ENCODE measurements at places on chromosomes 12 and 14.

DNA sequence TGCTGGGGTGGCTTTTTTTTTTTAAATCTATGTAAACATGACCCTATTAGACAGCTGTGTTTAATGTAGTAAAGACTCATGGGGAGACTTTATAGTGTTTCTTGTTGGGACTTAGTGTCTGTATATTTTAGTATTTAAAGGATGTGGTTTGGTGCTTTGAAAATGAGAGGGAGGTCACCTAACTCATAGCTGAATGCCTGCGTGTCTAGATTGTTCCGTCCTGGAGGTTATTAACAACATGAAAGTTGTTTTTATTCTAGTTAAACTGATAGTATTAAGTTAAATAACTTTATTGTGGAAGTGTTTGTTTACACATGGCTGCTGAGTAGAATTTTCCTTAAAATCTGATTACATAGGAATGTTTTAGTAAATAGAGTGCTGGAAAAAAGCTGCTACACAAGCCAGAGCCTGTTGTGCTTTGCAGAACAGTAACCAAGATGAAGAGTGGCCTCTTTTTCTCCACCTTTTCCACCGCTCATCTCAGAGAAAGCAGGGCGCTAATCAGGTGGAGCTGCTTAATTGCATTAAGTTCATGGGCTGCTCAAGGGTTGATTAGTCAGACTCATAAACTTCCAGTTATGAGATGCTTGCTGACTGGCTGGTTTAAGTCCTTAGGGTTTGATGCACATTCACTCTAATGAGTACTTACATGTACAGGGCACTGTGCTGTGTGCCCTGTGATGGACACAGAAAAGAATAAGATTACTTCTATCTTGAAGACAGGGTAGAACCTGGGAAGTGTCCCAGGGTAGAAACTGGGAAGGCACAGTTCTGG is 62.7 kb downstream of the FBXO34 start:
- no peak for DNase-seq

DNA sequence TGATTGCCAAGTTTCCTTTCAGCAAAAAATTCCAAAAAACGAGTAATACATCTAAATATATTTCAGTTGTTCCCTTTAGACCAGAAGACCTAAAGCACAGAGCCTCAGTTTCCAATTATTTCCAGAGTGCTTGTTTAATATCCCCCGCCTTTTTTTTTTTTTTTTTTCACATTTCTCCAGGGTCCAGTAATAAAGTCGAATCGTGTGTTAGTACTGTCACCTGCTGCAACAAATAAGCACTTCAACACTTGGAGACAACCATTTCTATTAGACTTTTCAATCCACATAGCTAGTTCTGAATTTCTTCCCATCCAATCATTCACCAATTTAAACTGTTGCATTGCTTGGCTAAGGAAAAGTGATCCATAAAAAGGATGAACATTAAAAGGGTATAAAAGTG is 13.6 kb downstream of the PDE6H start:
- DNase-seq, result no peak

DNA sequence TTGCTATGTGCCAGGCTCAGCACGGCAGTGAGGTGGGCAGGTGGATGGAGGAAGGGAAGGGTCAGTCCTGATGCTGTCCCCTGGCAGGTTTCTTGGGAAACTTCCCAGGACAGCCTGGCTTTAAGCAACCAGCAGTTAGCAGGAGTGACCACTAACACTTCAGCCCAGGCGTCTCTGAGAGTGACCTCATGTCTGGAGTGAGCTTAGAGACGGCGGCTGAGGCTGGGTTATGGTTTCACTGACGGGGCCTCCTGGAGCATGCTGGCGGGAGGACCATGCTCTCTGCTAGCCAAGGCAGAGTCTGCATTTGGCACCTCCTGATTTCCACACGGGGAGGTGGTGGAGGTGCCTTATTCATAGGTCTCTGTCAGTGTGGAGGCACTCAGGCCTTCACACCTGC is 2.5 kb downstream of the HHIPL1 start:
- DNase-seq, result no peak

- no peak for DNase-seq
Measured at GRCh38 chr14:51538973-51539372, 112.7 kb upstream of the FRMD6 start.

- DNase-seq, result no peak
Measured at GRCh38 chr12:58917699-58918468, 2.4 kb downstream of the LRIG3 start.

DNA sequence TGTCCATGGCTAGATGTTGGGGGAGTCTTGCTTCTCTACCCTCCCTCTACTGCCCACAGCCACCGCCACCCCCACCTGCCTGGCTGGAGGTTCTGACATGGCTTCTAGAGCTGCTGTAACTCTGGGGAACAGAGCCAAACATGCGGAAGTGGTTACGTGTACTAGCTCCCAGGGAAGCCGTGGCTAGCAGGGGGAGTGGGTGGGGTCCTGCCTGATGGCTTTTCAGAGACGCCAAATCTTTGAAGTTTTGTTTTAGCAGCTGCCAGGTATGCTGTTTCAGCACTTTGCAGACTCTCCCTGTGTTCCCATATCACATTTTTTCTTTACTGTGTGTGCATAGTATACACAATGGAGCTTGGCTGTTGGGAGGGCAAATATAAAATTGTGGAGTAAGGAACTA is 150.3 kb downstream of the TGFB3 start:
- DNase-seq, result no peak

- no peak for DNase-seq
Measured at GRCh38 chr14:67644428-67644827, 24.7 kb downstream of the ARG2 start.

- DNase-seq, result no peak
Measured at GRCh38 chr14:68099495-68100045, 280.0 kb downstream of the RAD51B start.

GRCh38 chr12:104371043-104371870 is 67.7 kb downstream of the EID3 start:
- DNase-seq, result no peak

- no peak for DNase-seq
Measured at GRCh38 chr12:52149651-52150241, 42.1 kb downstream of the KRT80 start.

GRCh38 chr12:26636710-26637328 is 196.2 kb downstream of the ITPR2 start:
- no peak for DNase-seq

- no peak for DNase-seq
Measured at GRCh38 chr14:23119363-23120327, 590 bp upstream of the CEBPE start.

- DNase-seq, result no peak
Measured at GRCh38 chr12:47755655-47756562, 2.8 kb downstream of the RAPGEF3 start.

DNA sequence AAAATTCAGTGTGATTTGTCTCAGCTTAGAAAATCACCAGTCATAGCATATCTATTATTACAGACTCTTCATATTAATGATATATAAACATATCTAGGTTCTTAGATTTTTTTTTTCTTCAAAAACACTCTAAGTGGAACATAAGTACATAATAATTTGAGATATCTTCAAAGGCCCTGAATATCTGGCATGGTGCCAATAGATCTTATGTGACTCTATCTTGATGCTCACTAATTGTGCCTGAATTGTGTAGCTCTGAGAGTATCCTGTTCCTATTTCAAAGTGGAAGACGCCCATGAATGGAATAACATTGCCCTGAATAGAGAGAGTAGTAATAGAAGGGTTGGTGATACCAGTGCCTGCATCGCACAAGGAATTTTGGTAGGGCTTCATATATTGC is 1312.7 kb upstream of the USP15 start:
- DNase-seq, result no peak

DNA sequence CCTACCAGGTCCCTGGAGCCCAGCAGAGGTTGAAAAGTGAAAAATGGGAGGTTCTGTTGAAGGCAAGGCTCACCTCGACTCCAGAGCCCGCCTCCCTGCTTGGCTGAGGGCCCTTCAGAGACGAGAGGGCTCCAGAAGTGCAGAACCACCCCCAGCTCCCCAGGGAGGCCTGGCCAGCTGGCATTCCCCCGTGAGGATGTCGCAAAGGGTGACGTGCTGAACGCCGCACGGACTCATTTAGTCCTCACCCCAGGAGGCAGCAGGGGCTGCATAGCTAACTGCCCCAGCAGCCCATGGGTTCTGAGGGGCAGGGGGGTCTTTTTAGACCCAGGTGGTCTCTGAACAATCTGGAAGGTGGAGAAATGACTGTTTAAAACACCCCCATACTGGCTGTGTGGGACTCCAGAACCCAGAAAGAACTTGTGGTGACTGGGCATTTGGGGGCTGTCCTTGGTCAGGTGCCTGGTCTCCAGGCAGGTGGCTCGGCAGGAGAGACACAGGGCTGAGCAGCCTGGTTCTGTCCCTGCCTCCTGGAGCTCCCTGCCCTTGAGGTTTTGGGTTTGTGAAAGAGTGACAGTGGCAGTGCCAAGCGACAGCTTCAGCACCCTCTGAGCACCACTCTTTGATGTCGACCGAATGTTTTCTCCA is 32.0 kb downstream of the ANAPC7 start:
- DNase-seq, result no peak

DNA sequence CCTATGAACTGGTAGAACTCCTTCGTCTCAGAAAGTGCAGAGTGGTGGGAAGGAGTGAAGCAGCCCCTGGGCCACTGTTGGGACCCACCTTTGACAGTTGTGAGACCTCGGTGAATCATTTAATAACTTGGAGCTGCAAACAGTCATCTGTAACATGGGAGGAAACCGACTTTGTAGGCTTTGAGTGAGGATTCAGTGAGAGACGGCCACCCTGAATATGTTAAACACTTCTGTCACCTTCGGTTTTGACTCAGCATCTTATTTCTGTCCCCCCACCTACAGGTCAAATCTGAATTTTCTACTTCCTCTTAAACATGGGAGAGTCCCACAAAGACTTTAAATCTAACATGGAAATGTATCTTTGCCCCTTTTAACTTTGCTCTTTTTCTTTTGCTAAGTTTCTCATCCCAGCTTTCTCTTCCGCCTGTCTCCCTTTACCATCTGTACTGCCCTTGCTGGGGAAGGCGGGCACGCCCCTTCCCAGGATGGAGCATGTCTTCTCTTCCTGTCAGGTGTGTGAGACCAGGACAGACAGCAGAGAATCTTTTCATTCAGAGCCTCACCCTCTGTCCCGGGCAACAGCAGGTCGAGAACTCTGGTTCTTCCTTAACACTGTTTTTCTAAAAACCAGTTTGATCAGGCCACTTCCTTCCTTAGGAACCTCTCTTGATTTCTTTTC is 37.1 kb downstream of the ZC3H14 start:
- DNase-seq, result no peak
